COR-L47 (cell line): ENCODE measurements at places on chromosomes 6 and 20.

DNA sequence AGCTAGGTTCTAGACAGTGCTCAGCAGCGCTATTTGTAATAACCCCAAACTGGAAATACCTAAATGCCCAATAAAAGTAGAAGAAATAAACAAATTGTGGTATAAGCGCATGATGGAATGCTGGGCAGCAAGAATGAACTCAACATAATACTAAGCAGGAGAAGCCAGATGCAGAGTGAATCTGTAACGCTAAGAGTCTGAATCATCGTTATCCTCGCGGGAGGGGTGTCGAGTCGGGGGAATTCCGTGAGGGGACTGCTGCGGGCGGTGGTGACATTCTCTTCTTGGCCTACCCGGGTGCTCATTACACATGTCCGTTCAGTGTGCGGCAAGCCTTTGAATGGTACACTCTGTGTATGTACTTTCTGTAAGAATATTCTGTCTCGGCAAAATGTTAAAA is 83.7 kb downstream of the SULF2 start:
- no peak for DNase-seq

GRCh38 chr6:34987506-34987905 is 98.5 kb downstream of the ANKS1A start:
- DNase-seq, result no peak

GRCh38 chr6:44003345-44004061 is 123.7 kb downstream of the MRPL14 start:
- no peak for DNase-seq

DNA sequence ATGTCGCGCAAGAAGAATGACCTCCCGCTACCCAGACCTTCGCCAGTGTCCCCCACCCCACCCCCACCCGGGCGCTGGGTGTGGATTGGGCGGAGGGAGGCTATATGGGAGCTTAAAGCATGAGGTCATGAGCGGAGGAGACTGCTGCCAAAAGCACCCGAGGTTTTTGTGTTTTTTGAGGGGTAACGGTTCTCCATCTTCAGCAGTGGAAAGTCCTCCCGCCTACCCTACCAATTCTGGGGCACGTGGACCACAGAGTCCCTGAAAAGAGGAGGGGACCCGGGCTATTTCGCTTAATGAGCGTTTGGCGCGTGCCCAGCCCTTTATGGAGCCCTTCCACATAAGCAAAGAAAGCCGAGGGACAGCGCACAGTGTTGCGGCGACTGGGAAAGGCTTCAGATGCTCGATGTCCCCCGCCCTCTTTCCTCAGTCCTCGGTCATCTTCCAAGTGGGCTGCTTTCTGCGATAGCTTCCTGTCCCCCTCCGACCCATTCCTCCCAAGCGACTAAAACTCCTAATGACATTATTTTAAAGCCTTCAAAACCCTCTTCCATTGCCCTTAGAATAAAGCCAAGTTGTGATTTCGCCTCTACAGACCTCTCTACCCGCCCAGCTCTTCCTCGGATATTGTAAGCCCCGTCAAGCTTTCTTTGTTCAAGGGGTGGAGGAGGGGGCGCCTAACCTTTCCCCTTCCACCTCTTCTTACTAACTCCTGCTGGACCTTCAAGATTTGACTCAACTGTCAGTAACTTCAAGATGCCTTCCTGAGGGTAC is 2.1 kb upstream of the TRERF1 start:
- peak; percentile 8 for DNase-seq

DNA sequence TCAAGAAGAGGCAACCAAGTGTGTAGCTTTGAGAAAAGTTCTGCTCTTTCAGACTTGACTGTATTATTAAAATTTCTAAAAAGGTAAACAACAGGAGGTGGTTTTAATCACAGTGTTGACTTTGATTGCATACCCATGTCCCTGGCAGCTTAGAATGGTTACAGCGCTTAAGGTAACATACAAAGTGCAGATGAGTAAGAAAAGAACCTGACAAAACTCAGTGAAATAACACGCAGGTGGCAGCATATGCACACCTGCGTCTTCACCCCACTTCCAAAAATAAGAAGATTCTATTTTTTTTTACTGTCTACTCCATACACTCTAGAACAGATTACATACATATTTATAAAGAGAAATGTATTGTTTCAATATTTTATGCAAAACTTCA is 233.5 kb downstream of the GMPR start:
- DNase-seq, result no peak

- DNase-seq, result no peak
These were observed 19.2 kb downstream of the BLTP3A start for GRCh38 chr6:34810936-34811632.

DNA sequence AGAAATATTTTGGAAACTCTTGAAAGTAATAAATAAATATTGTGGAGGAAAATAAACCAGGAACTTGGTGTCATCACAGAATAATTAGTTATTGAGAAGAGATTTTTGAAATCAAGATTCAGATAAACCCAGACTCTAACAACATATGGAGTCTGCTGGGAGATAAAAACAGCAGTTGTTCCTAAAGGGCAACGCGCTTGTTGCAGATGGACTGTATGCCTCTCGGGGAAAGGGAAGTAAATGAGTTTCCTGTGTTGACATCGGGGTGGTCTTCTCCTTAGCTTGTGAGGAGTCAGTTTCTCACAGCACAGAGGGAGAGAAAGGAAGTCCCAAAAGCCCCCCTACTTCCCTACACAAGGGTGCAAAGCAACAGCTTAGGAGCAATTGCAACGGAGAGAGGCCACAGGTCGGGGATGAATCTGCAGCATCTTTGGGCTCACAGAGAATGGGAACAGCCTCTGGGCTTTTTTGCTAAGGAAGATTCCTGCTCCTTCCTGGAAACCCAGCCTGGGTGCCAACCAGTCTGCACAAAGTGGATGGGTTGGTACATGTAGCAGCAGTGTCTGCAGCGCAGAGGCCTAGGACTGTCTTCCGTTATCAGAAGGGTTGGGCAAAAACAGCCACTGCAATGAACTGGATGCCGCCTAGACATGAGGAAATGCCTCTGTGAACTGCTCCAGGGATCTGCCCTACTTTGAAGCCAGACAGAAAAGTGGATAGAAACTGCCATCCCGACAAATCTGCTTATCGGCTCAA is 603.0 kb upstream of the NRSN1 start:
- no peak for DNase-seq

- DNase-seq, result no peak
These were observed 157.5 kb downstream of the RFPL4B start for GRCh38 chr6:112504621-112505020.

DNA sequence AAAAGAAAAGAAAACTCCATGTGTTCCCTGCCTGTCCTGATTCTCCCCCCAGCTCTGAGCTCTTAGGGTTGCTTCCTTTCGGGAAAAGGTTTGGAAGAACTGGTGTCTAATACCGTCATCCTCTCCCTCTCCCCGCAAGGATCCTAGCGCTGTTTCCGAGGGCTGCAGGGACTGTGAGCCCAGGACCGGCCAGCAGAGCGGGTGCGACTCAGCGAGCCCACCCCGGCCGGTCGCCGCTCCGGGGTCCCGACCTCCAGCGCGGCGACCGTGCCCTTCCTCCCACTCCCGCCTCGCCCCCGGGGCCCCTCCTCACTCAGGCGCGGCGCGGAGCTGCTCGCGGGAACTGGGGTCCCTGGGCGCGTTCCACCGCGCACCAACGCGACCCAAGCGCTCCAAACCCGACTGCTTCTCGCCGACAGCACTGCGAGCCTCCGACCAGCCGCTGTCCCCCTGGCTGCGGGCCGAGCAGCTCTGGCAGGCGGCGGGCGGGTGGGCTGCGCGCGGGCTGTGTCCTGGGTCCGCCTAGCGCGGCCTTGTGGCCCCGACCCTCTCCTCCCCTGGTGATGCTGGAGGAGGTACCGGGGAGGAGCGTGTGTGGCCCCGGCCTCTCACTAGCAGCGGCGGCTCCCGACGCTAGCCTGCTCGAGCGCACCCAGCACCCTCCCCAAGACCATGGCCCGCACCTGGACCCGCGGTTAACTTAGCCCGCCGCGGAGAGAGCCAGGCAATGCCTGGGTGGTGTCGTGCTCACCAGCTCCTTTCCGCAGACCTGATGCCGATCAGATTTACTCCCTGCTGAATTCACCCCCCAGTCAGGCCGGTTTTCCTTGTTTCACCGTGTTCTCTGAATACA is at the start of gene PLA2G7:
PLA2G7 (minus strand) TSS at position 509 of the 853 bp plus-strand sequence. CDS start 12,484 bp downstream, outside the sequence.
- DNase-seq, result peak; percentile 22

- no peak for DNase-seq
These were observed 324.4 kb downstream of the CENPW start for GRCh38 chr6:126664271-126664670.

DNA sequence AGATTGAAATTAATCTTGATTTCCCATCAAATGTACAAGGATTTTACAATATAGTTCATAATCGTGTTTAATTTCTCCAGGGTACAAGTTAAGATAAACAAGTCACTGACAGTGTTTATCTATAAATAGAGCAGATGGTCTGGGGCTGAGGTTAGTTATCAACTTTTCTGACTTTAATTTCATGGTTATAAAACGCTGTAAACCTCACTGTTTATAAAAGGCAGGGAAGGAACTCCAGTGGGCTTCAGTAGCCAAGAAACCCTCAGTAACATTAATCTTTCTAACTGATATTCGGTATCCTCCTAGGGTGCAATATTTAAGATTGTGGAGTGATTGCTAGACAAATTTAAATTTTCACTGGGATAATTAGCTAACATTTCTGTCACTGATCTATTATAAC is 68.6 kb downstream of the GFRAL start:
- no peak for DNase-seq

GRCh38 chr6:68973066-68973465 is 338.0 kb downstream of the ADGRB3 start:
- DNase-seq, result no peak

DNA sequence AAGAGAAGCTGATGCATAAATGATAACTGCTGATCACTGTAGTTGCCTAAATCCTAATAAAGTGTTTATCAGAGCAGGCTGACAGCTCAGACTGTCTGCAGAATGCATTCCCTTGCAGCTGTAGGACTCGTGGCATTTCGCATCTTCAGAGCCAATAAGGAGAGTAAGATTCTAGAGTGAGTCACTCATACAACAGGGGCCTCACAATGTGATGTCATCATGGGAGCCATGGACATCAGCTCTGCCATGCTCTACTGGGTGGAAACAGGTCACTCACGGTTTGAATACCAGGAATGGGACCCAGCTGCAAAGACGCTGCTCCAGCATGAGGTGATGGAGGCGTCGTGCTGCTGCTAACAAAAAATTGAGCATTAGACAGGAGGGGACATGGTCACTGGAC is 7.4 kb downstream of the FAM209B start:
- no peak for DNase-seq

GRCh38 chr20:57493091-57493615 is 31.8 kb downstream of the CTCFL start:
- no peak for DNase-seq

- DNase-seq, result peak; percentile 26
These were observed 17.2 kb downstream of the UNC5CL start for GRCh38 chr6:41021832-41022231.

DNA sequence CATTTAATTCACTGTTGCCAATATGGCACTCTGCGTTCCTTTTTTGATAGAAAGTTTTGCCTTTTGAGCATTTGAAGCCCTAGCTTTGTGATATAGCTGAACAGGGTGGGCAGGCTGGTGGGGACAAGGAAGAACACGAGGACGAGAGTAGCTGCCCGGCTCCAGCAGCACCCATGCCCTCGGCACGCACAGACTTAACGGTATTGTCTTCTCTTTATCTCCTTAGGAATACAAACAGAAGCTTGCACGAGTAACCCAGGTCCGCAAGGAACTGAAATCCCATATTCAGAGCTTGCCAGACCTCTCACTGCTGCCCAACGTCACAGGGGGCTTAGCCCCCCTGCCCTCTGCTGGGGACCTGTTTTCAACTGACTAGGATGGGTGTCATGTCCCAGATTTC is 56.0 kb downstream of the RPRD1B start:
- no peak for DNase-seq

DNA sequence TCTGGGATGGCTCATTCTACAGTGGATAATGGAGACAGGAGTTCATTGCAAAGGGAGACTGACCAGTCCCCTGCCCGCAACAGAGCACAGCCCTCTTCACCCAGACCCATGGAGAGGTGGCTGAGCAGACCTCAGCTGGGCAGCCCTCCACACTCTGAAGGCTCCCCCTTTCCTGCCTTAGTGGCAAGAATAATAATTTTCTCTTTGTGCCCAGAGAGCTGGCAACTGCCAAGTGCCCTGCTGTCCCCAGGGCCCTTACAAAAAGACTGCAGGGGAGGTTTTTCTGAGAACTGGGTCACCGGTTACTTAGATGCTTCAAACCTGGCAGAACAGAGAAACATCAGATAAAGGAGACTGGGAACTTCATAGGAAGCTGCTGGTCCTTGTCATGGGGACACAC is 35.4 kb upstream of the ZNFX1 start:
- DNase-seq, result no peak

- no peak for DNase-seq
These were observed 82.2 kb downstream of the PAK5 start for GRCh38 chr20:9756660-9757059.

GRCh38 chr6:43127180-43127579 is 43.9 kb upstream of the SRF start:
- DNase-seq, result no peak

DNA sequence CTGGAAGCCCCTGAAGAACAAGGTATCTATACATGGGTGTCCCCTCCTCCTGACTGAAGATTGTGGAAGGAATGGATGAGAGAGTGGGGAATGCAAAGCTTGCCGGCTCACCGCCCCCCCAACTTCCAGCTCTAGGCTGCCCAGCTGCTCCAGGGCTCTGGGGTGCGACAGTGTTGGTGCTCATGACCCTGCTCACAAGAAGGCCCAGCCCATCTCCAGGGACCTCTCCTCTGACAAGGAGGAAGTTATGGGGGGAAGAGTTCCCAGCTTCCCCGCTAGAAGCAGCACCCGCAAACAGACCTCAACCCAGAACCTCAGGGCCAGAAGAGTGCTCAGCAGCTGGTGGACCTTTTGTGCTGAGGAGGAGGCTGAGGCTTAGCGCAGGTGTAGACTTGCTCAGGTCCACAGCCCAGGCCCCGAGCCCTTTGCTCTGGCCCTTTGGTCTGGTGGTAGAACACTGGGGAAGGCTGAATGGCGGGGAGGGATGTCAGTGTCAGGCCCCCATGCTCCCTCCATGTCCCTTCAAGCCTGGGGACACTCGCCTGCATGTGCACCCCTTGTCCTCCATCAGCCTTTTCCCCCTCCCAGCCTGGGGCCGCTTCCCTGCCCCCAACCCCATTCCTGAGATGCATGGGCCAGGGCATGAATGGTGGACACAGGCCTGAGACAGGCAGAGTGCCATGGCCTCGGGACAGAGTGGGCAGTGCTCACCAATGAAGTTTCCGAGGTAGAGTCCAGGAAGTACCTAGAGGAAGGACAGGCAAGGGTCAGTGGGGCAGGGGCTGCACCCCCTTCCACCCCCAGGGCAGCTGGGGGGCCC is 1.3 kb downstream of the DUSP15 start:
- DNase-seq, result no peak
